ENCODE measurements at places on chromosomes 6 and 20.

DNA sequence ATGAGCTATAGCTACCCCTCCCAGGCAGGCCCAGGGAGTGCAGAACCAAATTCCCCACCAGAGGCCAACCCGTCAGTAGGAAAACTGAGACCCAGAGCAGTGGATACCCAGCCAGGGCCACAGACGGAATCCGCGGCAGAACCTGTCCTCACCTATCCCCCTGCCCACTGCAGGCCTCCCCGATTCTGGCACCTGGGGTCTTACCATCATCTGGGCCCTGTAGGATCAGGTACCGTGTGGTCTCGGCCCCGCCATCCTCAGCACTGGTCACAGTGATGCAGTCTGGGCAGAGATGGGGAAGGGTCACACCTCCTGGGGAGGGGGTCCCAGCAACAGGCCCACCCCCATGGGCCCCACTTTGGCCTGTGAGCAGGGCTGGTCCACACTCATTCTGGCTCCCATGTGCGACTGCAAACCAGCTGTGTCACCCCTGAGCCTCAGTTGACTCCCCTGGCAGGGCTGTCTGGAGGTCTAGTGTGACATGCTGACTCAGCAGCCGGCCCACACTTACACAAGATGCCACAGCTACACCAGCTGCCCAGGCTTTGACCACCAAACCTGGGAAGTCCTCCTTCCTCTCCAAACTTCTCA, 3.8 kb downstream of the ZNF335 start:
- no peak for DNase-seq

GRCh38 chr6:22954749-22955385, 385.5 kb downstream of the HDGFL1 start:
- no peak for DNase-seq

- DNase-seq = no peak
Observed at GRCh38 chr6:82976179-82976578, 89.5 kb downstream of the UBE3D start.

DNA sequence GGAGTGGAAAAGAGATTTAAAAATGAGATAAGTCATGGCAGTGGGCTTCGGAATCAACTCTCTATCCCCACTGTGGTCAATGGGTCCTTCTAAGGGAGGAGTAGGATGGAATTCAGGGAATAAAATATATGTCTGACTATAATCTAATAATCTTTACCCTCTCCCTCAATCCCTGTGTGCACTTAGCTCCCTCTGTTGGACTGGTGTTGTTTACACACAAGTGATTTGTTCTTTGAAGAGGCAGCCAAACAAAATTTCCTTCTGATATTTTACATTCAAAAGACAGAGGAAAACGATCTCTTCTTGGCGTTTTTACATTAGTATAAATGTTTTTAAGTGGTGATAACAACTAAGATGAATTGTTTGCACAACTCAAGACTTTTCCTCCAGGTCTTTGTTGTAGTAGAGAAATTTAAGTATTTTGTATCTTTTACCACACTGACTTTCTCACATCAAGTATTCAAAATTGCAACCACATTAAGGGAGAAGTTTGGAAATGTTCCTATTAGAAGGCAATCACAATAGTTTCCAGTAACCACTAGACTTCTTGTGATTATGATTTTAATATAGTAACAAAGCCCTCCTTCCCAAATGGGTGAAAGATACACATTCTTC, 317.8 kb downstream of the CENPW start:
- no peak for DNase-seq

DNA sequence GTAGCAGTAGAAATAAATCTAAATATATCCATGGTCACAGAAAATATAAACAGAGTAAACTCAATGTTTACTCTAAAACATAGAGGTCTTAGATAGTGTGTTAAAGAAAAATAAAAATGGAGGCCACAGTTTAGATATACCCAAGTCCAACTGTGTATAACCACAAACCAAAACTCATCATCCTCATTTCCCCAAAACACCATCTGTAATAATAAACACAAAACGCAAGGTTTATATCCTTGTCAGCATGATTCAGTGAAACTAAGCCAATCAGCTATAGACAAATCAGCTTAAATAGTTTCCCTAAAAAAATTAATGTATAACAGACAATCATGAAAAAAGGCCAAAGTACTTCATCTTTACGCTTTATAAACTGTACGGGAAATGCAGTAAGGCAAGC, 2.7 kb upstream of the HACE1 start:
- no peak for DNase-seq

DNA sequence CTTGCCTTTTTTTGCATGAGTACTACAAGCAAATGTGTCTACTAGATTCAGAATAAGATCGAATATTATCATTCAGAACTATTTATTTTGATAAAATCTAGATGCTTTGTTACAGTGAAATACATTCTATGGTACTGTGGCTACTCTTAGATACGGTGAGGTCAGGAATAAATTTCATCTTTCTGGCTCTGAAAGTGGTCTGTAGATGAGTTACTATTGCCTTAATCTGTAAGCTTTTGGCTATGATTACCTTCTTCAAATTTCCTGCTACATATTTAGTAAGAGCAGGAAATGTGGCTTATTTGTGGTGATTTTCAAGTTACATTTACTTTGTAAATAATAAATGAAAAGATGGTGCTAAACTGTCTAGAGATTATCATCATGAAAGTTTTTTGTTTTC, 50.0 kb downstream of the SCAF8 start:
- DNase-seq = no peak

DNA sequence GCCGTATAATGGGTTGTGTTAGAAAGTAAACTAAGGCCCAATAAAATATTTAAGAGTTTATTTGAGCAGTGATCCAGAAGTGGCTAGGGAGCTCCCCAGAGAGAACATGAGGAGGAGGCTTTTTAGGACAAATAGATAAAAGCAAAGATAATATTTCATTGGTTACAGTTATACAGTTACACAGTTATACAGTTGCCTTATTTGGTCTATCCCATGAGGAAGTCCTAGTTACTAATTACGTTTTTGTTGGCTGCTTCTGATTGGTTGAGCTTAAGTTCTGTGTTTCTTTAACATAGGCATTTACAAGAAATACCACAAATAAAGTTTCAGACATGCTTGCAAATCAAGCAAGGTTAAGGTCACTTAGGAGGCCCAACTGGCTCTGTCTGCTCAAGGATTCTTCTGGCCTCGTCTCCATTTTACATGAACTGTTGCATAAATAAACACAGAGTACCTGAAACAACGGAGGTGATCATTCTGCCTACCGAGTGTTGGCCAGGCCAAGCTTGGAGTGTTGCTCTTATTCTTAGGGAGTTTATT, 7.0 kb downstream of the UBD start:
- no peak for DNase-seq

Measured in CD4-positive, alpha-beta T cell treated with Interleukin-6 for 4 hours (primary cell).